NCI-H1417 (cell line): ENCODE measurements at places on chromosomes 16 and 17.

DNA sequence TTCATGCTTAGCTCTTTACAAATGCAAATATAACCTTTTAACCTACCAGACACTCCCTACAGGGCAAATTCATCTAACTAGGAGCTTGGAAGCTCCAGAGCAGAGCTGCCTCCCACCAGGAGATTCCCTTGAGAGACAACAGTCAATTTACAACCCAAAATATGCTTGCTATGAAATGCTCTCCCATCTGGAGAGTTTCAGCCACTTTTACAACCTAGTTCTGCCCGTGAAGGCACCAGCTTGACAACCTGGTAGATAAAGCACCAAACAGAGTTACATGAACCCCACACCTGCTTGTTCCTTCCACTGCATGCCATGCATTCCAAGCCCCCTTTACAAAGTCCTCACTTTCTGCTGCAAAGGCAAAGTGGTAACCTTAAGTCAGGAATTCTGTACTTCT lies 215.3 kb upstream of the KIF2B start:
- DNase-seq: no peak

GRCh38 chr16:55189682-55190636 lies 134.0 kb upstream of the IRX6 start:
- DNase-seq: peak; percentile 51

DNA sequence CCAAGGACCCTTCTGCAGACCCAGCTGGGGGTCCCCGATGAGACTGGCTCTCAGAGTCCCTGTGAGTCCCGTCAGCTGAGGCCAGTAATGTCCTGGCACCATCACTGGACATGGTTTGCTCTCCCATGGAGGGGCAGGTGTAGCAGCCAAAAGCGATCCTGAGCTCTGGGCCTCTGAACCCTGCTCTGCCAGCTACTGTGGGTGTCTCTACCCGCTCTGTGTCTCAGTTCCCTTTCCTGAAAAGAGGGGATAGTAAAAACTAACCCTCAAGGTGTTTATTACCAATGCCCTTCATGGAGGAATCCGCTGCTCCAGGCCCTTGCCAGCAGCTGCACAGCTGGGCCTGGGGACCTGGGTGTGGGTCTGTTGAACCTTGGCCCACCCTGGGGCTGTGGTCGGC lies 8.8 kb downstream of the TUBB3 start:
- no peak for DNase-seq

DNA sequence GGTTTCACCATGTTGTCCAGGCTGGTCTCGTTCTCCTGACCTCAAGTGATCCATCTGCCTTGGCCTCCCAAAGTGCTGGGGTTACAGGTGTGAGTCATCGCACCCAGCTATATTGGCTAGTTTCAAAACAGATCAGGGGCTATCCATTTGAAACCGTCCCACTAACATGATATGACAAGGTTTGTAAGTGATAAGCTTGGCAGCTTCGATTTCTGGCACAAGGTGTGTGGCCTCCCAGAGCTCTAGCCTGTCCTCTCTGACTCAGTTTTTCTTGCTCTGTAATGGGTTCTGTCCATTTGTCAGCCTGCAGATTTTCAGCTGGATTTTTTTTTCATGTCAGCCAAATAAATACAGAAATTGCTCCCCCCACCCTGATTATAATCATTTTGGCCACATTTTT lies 31.8 kb upstream of the TENT4B start:
- no peak for DNase-seq

- no peak for DNase-seq
These were observed 74.8 kb downstream of the XYLT1 start for GRCh38 chr16:17395849-17396480.

- peak; percentile 25 for DNase-seq
These were observed 26.3 kb downstream of the ACTG1 start for GRCh38 chr17:81486199-81486810.

GRCh38 chr17:79814127-79814973 lies 17.5 kb upstream of the CBX8 start:
- no peak for DNase-seq

GRCh38 chr16:87824016-87824990 lies 45.0 kb downstream of the SLC7A5 start:
- no peak for DNase-seq

DNA sequence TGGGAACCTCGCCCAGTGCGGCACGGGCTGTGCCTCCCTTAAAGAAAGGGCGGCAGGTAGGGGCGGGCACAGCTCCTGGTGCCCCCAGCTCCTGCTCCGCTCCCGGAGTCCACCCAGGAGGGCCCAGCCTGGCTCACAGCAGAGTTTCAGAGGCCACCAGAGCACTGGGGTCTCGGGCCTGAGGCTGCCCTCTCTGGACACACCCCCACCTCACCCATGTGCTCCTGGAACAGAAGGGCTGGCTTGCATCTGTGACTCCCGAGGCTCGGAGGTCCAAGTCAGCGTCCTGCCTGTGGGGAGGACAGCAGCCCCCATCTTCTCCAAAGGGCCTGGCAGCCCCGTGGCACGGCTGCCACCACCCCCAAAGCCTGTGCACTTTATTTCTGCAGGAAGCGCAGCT lies 62.7 kb downstream of the RBFOX3 start:
- DNase-seq: no peak

DNA sequence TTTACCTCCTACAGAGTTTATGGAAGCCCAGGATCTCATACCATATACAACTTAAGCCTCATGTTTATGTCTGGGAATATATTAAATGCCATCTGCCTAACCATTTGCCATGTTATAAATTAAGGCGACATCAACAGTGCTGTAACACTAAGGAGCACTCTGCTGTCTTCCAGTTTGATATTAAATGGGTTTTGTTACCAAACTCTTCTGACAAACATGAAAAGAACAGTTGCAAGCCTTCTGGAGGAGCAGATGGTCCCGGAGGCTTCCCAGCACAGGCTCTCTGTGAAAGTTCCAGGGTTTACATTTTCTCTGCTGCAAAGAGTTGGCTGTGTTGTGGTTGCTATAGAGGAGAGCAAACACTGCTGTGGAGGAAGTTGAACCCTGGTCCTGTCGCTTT lies 545.3 kb upstream of the SALL1 start:
- DNase-seq: no peak

GRCh38 chr16:11329071-11329491 lies 16.2 kb upstream of the RMI2 start:
- DNase-seq: no peak

DNA sequence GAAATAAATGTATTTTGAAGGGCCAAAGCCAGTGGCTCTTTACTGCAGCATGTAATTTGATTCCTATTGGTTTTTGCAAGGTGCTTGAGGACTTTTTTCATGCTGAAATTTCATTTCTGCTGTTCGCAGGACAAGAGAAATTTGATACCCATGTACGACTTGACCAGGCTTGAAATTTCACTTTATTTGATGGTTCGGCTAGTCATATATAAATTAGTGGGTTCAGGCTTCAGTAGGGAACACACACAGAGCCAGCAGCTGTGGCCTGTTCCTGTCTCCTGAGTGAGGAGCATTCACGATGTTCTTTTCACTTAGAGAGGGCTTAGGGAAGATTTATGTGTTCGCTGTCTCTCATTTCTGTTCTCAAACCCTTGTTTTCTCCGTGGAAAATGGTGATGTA lies 258.4 kb upstream of the CACNG5 start:
- peak; percentile 62 for DNase-seq

- DNase-seq: no peak
These were observed 10.3 kb downstream of the LYRM1 start for GRCh38 chr16:20910781-20911321.

GRCh38 chr16:59973966-59974365 lies 1239.8 kb upstream of the GOT2 start:
- no peak for DNase-seq

- no peak for DNase-seq
These were observed 14.8 kb upstream of the C17orf113 start for GRCh38 chr17:42065201-42065600.

DNA sequence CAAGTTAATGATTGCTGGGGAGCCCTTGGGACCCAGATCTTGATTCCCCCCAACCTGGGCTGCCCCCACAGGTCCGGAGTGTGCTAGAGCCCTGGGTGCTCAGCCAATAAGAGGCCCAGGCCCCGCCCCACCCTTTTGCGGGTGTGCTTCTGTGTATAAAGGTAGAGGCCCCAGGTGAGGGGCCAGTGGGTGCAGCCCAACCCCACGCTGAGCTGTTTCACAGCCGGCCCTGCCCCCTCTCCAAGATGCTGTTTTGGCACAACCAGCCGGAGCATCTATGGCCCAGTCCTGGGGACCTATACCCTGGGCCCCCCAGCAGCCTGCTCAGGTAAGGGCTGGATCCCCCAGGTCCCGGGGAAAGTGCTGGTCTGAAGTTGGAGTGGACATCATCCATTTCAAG lies 11.8 kb upstream of the STAC2 start:
- no peak for DNase-seq

DNA sequence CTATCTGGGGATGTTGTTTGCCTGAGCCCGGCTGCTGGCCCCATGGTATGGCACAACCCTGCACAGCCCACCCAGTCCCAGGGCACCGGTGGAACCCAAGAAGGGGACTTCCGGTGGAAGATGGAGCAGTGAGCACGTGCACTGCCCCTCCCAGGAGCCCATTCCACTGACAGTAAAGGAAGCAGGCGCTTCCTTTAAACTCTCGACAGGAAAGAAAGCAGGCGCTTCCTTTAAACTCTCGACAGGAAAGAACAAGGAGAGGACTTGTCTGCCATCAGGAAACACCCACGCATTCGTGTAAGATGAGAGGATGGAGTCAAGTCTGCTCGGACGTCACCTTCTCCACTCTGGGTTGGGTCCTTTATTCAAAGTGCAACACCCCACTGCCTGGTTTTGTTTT lies 53.7 kb downstream of the IL21R start:
- no peak for DNase-seq

GRCh38 chr17:67121316-67121891 lies 77.0 kb downstream of the CACNG1 start:
- no peak for DNase-seq

DNA sequence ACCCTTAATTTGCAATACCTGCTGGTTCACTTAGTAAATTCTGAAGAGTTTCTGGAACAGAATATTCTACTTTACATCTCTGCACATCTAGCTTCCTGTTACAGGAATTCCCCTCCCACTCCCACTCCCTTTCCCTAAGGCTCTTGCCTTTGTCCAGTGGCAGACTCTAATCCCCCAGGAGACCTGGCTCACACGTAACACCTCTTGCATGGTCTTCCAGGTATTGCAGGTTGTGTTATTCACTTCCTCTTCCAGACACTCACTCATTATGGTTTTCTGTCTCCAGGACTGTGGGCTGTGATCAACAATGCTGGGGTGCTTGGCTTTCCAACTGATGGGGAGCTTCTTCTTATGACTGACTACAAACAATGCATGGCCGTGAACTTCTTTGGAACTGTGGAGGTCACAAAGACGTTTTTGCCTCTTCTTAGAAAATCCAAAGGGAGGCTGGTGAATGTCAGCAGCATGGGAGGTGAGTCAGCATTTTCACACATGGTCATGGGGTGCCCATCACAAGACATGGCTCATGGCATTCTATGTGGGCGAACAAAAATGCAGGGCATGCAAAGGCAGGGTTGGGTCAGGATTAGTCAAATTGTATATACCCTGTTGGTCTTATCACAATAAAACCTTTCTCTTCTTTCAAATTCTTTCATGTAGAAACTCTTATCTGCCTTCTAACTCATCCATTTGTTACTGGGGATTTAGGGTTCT lies 35.8 kb downstream of the HSD17B2 start:
- DNase-seq: no peak

GRCh38 chr16:11875721-11876120 lies 24.4 kb upstream of the RSL1D1 start:
- DNase-seq: no peak

- peak; percentile 9 for DNase-seq
These were observed 115.8 kb downstream of the NPIPB11 start for GRCh38 chr16:29290631-29291247.

DNA sequence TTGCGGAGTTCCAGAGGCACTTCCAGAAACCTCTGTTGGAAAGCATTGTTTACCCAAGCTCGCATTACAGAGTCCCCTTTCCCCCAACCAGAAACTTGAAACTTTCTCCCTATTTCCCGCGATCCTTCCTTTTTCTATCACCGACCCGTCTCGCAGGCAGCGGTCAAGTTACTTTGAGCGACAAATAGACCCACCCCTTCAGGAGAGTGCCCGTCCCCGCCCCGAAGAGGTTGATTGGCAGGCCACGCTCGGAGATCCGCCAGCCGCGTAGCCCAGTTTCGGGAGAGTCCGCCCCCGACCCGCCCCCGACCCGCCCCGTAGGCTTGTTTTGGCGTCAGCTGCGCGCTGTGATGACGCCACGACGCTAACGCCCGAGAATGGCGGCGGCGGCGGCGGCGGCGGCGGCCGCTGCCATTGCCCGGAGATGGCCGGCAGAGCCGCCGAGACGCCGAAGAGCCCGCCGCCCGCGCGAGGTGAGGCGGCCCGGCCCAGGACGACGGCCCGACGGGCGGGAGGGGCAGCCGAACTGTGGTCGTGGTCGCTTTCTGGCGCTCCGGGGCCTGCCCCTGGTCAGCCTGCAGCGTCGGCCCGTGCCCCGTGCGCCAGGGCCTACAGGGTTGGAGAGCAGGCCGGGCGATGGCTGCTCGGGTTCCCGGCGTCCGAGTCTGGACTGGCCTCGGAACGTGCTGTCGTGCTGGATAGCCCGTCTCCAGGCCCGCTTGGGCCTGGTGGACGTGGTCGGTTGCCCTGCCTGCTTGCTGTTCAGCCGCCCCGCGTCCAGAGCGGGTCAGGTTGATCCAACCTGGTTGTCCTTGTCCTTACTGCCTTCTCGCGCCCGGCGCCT lies at the start of gene PSKH1:
Gene PSKH1 (plus strand): TSS at position 356 of the 844 bp plus-strand sequence. CDS start 15,496 bp downstream, outside the sequence.
- DNase-seq: peak; percentile 90

DNA sequence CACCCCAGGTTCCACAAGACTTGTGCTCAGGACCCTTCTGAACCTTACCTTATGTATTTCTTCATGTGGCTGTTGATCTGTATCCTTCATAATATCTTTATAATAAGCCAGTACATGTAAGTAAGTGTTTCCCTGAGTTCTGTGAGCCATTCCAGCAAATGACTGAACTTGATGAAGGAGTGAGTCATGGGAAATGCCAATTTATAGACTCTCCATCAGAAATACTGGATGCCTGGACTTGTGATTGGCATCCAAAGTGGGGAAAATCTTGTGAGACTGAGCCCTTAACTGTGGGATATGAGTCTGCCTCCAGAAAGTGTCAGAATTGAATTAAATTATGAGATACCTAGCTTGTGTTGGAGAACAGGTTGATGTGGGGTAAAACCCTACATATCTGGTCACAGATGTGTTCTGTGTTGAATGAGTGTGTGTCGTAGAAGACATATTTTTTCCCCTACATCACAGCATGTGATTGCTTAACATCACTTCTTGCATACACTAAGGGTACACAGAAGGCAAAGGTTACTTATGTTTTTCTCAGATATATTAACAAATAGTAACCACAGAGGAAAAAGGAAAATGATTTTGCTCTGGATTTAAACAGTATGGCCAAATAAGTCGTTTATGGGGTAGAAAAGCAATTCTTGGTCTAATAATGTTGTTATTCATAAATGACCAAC lies 70.2 kb upstream of the NETO2 start:
- DNase-seq: no peak

- no peak for DNase-seq
These were observed 46.1 kb upstream of the SLC25A19 start for GRCh38 chr17:75335315-75335714.
